Astrocyte (in vitro differentiated cells and primary cell): ENCODE measurements at places on chromosomes 5 and 9.

GRCh38 chr9:36745977-36746376 lies 173.3 kb downstream of the MELK start:
- DNase-seq, result no peak

GRCh38 chr5:147688656-147689356 lies 93.7 kb downstream of the JAKMIP2 start:
- DNase-seq, result peak; percentile 62

DNA sequence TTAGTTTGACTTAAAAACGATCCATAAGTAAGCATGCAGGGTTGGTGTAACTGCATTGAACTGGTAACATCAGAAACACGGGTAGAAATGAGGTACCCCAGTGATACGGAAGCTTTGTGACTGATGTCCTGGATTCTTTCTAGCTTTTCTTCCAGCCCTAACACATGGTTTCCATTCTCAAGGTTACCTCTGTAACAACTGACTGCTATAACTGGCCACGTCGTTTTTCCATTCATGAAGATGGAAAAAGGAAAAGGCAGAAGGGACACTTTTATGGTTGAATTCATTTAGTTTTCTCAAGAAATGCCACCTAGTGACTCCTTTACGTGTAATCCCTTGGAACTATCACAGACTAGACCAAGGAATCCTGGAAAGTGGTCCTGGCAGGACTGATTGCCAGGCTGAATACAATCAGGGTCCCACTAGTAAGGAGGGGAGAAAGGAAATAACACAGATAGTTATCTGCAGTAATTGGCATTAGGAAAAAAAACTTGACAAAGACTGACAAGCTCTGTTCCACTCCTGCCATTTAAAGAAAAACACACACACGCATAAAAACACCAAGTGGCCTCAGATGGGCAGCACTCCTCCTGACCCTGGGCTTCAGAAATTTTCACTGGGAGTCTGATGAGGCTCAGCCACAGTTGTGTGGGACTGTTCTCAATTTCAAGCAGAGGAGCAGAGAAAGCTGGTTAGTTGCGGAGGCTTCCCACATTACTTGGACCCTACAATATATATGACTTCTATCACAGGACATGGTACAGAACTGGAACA lies 77.5 kb upstream of the ZNF169 start:
- no peak for DNase-seq

GRCh38 chr9:3976865-3977613 lies 322.8 kb downstream of the GLIS3 start:
- peak; percentile 31 for DNase-seq

DNA sequence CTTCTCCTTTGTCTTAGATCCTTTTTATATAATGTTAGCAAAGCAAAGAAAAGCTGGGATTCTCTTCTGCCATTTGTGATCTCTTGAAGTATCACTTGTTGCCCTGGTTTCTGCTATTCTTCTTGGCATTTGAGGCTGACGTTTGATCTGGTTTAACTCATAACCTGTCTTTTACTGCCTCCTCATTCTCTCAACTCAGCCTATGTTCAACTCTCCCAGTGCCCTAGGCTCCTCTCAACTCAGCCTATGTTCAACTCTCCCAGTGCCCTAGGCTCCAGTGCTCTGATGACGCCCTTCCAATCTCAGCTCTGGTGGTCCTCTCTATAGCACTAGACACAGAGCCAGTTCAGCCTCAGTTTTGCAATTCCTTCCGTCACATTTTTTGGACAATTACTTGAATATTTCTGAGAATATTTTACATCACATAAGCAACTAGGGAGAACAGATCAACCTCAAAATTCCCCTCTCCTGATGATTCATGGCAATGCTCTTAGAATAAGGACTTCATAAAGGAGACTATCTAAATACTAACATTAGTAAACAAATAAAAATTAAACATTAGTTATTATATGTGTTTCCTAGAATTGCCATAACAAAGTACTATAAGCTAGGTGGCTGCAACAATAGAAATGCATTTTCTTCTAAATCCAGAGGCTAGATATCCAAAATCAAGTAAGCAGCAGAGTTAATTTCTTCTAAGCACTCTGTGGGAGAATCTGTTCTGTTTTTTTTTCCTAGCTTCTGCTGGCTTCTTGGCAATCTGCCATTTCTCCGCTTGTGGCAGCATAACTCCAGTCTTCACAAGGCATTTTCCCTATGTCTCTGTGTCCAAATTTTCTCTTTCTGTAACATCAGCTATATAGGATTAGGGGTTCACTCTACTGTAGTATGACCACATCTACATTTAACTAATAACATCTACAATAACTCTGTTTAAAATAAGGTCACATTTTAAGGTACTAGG lies 662.1 kb upstream of the FTMT start:
- peak; percentile 41 for DNase-seq

- DNase-seq, result peak; percentile 72
Observed at GRCh38 chr9:35341585-35341984, 148.3 kb upstream of the RUSC2 start.

DNA sequence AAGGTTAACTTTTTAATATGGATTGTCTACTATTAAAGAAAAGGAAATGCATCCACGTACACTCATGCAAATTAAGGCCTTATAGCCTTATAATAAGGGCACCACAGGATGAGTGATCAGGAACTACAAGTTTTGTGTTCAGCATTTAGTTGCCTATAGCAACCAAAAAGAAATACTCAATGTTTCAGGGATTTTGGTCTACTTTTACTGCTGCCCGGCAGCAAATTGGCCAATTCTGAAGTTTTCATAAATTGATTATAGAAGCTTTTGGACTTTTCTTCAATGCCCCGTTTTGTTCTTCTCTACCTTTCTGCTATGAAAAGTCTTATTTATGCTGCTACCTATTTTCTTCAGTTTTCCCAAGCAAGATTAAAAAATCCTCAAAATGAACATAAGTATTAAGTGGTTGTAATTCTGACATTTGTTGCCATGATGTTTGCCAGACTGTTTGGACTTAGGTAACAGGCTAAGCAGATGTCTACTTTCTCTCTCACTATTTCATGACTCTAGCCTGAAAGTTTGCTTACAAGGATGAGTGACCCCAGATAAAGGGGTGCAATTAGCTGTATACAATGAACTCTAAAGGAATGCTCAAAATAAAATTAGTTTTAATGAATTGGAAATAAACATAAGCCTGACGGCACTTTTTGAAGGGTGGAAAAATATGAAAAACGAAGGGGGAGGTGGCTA lies 391.5 kb upstream of the DAB2 start:
- no peak for DNase-seq

DNA sequence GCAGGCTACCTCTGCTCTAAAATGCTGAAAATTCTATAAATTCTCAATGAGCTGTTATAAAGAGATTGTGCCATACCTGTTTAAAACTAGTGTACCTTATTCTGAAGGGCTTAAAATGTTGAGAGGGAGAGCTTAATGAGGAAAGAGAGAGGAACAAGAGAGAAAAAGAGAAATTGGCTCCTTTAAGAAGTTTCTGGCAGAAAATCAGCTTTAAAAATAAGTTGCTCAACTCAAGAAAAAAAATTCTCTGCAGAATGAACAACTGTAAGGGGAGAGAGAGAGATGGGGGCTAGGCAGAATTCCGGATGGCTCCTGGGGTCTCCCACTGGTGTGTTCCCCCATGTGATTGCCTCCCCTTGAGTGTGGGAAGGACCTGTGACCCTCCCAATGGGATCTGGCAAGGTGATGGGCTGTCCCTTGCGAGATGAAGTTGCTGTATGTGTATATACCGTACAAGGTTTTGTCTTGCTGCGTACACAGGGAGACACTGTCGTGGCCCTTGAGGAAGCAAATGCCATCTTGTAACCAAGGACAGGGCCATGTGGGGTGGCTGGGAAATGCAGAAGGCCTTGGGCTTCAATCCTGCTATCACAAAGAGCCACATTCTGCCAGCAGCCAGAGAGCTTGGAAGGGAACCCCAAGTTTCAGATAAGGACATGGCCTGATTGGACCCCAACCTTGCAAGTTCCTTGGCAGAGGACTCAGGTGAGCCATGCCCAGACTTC lies 64.3 kb upstream of the S1PR3 start:
- no peak for DNase-seq

DNA sequence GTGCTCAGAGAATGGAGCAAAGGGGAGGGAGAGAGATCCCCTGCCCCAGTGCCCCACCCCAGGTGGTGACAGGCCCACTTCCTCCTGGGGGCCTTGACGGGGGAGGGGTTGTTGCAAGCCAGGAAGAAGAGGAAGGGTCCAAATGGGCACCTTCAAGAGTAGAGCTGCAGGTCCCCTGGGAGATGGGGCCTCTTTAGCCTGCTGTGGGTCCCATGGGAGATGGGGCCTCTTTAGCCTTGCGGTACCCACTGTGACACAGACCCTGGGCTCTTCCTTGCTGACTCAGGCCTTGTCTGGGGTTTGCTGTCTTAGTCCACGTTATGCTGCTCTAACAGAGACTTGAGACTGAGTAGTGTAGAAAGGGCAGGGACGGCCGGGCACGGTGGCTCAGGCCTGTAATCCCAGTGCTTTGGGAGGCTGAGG lies 9.6 kb upstream of the TOR4A start:
- no peak for DNase-seq

GRCh38 chr5:77633207-77633675 lies 5.3 kb downstream of the OTP start:
- DNase-seq, result no peak

DNA sequence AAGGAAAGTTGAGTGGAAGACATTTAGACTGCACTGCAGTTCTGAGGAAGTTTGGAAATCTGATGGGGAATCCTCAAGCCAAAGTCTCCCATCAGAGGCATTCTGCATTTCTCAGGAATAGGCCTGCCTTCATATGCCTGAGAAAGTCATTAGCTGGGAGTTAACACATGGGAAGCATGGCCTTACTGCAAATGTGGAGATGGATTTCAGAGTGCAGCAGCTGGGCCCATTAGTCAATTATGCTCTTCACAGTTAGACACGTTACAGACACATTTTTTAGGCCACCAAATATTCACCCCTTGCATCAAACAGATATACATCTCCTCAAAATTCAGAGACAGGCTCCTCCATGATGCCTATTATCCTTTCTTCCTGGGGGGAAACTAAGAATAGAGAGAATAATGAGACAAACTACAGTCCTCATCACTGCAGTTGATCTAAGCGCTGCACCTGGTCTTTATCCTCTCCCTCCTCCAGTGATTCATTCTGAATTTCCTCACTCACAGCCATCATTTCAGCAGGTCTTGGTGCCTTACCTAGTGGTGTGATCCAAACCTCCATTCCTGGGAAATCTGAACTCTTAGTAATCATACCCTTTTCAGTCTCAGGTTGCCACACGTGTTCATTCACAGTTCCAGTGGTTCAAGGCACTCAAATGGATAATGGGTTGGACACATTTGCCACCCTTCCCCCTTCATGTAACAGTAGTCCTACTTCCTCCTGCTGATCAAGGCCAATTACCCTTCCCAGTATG lies 47.9 kb upstream of the PPP2CA start:
- no peak for DNase-seq

GRCh38 chr9:77014597-77015263 lies 4.7 kb upstream of the FOXB2 start:
- no peak for DNase-seq

GRCh38 chr5:118015511-118015910 lies 972.8 kb downstream of the DTWD2 start:
- no peak for DNase-seq

DNA sequence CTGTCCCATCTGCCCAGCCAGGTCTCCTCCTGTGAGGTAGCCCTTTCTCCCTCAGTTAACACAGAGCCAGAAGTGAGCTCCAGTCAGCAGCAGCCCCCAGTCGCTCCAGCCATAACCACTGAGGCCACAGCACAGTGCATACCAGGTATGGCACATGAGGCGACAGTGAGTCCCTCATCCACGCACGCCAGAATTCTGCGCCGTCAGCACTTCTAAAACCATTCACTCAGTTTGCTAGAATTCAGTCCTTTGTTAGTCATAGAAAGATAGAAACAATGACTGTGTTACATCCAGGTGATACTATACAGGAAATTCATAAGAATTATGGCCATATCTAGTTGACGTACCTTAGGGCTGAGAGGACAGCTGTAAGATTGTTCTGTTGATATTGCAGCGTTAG lies 88.5 kb downstream of the KIAA1958 start:
- DNase-seq, result no peak

GRCh38 chr5:60535198-60535597 lies 164.8 kb downstream of the DEPDC1B start:
- DNase-seq, result no peak

DNA sequence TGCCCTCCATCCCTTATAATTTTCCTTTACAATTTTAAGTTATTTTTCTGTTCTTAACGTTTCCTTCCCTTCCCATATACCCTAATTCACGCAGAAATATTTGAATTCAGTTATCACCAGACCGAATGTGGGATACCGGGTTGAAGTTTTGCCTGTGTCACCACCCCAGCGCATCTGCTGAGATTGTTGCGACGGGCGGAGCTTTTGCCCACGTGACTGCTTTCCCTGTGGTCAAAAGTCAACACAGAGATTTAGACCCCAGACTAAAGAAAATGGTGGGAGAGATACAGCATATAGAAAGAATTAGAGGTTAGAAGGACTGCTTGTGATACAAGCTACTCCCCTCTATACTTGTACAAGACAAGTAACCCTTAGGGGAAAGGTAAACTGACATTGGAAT lies 326.4 kb upstream of the CTNND2 start:
- no peak for DNase-seq

GRCh38 chr5:171743436-171744076 lies 42.1 kb upstream of the SMIM23 start:
- no peak for DNase-seq

DNA sequence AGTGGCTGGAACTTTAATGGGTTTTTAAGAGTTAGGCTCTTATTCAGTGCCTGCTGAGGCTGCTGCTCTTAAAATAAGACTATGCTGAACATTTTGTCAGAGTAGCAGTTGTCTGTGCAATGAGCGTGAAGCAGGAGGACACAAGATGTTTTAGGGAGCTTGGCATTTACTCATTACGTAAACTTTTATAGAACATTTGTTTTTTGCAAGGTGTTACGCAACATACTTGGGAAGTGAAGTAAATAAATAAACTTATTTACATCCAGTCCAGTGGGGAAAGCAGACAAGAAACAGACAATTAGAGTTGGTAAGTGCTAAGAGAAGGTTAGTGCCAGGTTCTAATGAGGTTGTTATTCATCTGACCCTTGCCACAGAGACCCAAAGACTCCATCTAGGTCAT lies 226.0 kb downstream of the HINT1 start:
- no peak for DNase-seq

- DNase-seq, result no peak
Observed at GRCh38 chr5:173396311-173396993, 68.2 kb upstream of the STC2 start.

DNA sequence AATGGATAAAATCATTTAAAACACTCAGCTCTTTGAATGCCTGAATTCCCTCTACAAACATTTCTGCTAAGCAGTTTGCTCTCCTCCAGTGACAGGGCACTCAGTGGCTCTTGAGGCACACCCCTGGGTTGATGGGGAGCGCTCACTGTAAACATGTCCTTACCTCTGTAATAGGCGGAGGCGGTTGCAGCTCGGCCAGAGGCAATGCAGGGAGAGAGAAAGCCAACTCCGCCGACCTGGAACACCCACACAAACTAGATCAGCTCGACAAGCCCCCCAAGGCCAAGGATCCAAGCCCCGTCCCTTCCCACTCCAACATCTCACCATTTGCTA lies 329 bp downstream of the CDC23 start:
- DNase-seq, result peak; percentile 18
